ENCODE measurements at places on chromosomes 12 and 14. TPM values are rescaled to one million over a fixed set of nuclear protein-coding genes. Genes with fewer than 3 reads are reported as not detected.

- no peak overlapping the region for H3K4me3 ChIP-seq
- DNase-seq, result no peak
- H3K27me3 ChIP-seq, result no peaks in the 10 kb centered on the region
- no peaks in the 10 kb centered on the region for H3K36me3 ChIP-seq
These were observed 20.3 kb downstream of the MED13L start for GRCh38 chr12:116257215-116257614.

GRCh38 chr12:130141105-130141504 is 21.2 kb upstream of the FZD10 start:
- no peak overlapping the region for H3K4me3 ChIP-seq
- no peak for DNase-seq
- no peak overlapping the region for H3K27ac ChIP-seq
- no peaks in the 10 kb centered on the region for H3K36me3 ChIP-seq
- no peaks in the 10 kb centered on the region for H3K4me1 ChIP-seq

NOS1 gene
- under 0.01 TPM for polyA plus RNA-seq

GRCh38 chr12:120086801-120087621 is 29.5 kb downstream of the RAB35 start:
- H3K27me3 ChIP-seq, result no peaks in the 10 kb centered on the region
- peak overlapping the region; percentile 7 for H3K27ac ChIP-seq
- peak; percentile 98 for DNase-seq
- peaks cover 2% of the 10 kb centered on the region for H3K36me3 ChIP-seq
- peak overlapping the region; percentile 62 for H3K4me3 ChIP-seq

DNA sequence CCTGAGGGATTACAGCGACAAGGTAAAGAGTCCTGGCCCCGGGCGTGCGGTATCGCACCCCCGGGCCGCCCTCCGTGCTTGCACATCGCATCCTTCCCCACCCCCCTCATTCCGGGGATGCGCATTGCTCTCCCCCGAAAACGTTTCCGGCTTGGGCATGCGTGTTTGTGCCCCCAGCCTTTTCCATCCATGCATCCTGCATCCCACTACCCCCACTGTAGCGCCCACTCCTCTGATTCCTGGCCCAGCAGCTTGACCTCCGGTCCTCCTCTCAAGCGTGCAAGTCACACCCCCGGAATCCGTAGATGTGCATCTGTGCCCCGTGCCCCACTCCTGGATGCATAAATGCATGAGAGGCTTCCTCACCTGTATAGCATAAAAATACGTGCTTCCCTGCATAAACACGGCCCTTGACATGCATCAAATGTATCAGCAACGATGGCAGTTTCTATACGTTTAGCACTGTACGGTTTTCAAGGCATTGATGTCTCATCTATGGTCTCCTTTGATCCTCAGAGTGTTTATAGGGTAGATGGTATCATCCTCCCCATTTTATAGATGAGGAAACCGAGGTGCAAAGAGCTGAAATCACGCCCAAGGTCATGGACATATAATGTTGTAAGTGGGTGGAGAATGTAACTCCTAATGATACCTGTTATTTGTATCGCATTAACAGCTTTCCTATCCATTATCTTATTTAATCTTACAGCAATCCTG is 484 bp downstream of the RIC8B start:
- no peaks in the 10 kb centered on the region for H3K36me3 ChIP-seq
- H3K4me3 ChIP-seq, result peak overlapping the region; percentile 96
- no peaks in the 10 kb centered on the region for H3K4me1 ChIP-seq
- H3K27me3 ChIP-seq, result no peaks in the 10 kb centered on the region
- no peak for DNase-seq

GRCh38 chr14:33776871-33777270 is 174.0 kb downstream of the EGLN3 start:
- no peaks in the 10 kb centered on the region for H3K4me1 ChIP-seq
- no peak overlapping the region for H3K27ac ChIP-seq
- H3K36me3 ChIP-seq, result no peaks in the 10 kb centered on the region
- no peaks in the 10 kb centered on the region for H3K27me3 ChIP-seq

DNA sequence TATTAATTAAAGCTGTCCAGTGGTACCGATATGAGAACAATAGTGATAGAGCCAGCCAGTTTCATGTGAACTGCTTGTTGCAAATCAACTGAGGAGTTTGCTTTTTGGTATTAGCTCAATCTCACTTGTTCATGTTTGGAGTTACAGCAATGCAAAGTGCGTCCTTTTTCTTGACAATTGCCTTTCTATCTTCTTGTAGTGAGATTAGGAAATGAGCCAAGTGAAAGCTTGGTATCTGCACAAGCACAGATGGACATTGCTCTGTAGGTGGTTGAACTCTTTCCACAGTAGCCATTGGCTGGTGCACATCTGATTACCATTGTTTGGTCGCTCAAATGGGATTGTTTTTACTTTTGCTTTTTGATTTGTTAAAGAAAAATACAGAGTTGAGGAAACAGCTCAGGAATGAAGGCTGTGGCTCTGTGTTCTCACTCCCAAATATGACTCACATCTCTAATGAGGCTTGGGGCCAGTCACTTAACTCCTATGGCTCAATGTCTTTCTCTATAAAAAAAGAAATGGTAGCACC is 241.4 kb downstream of the BMP4 start:
- no peaks in the 10 kb centered on the region for H3K4me1 ChIP-seq
- no peaks in the 10 kb centered on the region for H3K36me3 ChIP-seq
- H3K27ac ChIP-seq, result no peak overlapping the region
- no peaks in the 10 kb centered on the region for H3K27me3 ChIP-seq
- peak overlapping the region; percentile 15 for H3K4me3 ChIP-seq

- no peak overlapping the region for H3K27ac ChIP-seq
- H3K36me3 ChIP-seq, result no peaks in the 10 kb centered on the region
- H3K4me1 ChIP-seq, result no peaks in the 10 kb centered on the region
- H3K4me3 ChIP-seq, result no peak overlapping the region
These were observed 88.9 kb downstream of the MSRB3 start for GRCh38 chr12:65367396-65367795.

CFAP251 gene
- 4.4 TPM for polyA plus RNA-seq

- H3K27me3 ChIP-seq, result no peaks in the 10 kb centered on the region
- H3K36me3 ChIP-seq, result no peaks in the 10 kb centered on the region
- no peak overlapping the region for H3K4me3 ChIP-seq
- DNase-seq, result no peak
These were observed 8.5 kb downstream of the ITGB7 start for GRCh38 chr12:53198486-53199110.

FNTB gene
- polyA plus RNA-seq, result 13.9 TPM

DNA sequence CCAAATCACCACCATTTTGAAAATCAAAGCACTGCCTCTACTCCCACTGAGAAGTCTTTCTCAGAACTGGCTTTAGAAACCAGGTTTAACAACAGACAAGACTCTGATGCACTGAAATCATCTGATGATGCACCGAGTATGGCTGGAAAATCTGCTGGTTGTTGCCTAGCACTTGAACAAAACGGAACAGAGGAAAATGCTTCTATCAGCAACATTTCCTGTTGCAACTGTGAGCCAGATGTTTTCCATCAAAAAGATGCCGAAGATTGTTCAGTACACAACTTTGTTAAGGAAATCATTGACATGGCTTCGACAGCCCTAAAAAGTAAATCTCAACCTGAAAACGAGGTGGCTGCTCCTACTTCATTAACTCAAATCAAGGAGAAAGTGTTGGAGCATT is 115.0 kb upstream of the NPAS3 start:
- H3K4me3 ChIP-seq, result no peak overlapping the region
- no peaks in the 10 kb centered on the region for H3K36me3 ChIP-seq
- no peak overlapping the region for H3K27ac ChIP-seq

DNA sequence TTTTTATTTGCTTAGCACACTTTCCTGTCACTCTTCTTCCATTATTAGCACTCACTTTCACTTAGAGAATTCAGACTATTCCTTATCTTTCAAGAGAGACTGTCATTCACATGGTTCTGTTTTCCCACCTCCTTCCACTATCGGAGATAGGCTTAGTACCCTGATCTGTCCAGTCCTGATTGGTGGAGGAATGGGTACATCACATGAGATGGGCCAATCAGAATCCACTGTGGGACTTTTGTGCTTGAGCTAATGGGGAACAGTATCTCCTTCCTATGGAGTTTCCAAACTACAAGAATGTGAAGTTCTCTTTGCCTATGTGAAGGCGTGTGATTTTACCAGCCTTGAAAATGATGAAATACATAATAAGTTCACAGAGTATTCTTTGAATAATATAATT is 4.8 kb upstream of the KITLG start:
- H3K27me3 ChIP-seq, result no peaks in the 10 kb centered on the region
- H3K4me1 ChIP-seq, result no peaks in the 10 kb centered on the region
- no peaks in the 10 kb centered on the region for H3K36me3 ChIP-seq

DNA sequence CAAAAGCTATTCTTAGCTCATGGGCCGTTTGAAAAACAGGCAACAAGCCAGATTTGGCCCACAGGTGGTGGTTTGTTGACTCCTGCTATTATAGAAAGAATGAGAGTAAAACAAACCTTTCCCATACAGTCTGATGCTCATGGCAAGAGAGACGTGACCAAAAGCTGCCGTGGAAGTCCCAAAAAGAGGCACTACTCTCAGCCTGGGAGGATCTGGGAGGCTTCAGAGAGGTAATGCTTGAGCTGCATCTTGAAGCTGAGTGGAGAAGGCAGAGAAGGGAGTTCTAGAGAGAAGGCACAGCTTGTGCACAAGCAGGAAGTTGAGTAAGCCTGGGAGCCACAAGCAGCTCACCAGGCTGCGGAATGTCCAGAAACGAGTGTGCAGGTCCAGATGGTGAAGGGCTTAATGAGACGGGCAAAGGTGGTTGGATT is 9.6 kb downstream of the PLXNC1 start:
- H3K27ac ChIP-seq, result no peak overlapping the region
- H3K4me3 ChIP-seq, result no peak overlapping the region
- no peaks in the 10 kb centered on the region for H3K4me1 ChIP-seq
- no peak for DNase-seq
- peaks cover 12% of the 10 kb centered on the region for H3K27me3 ChIP-seq
- no peaks in the 10 kb centered on the region for H3K36me3 ChIP-seq

PLEKHA5 gene
- 15.5 TPM for polyA plus RNA-seq

GRCh38 chr12:132033627-132034026 is 83.9 kb downstream of the EP400 start:
- DNase-seq, result no peak
- H3K27ac ChIP-seq, result no peak overlapping the region
- H3K36me3 ChIP-seq, result peaks cover 34% of the 10 kb centered on the region
- no peaks in the 10 kb centered on the region for H3K4me1 ChIP-seq
- H3K27me3 ChIP-seq, result no peaks in the 10 kb centered on the region
- H3K4me3 ChIP-seq, result no peak overlapping the region

- no peaks in the 10 kb centered on the region for H3K36me3 ChIP-seq
- no peaks in the 10 kb centered on the region for H3K27me3 ChIP-seq
- H3K27ac ChIP-seq, result no peak overlapping the region
- H3K4me3 ChIP-seq, result no peak overlapping the region
These were observed 35.2 kb upstream of the PCNX1 start for GRCh38 chr14:70871863-70872677.

GRCh38 chr14:75909630-75910029 is 72.2 kb downstream of the TGFB3 start:
- peaks cover 2% of the 10 kb centered on the region for H3K4me1 ChIP-seq
- no peaks in the 10 kb centered on the region for H3K36me3 ChIP-seq
- H3K27me3 ChIP-seq, result no peaks in the 10 kb centered on the region
- H3K27ac ChIP-seq, result no peak overlapping the region
- no peak for DNase-seq

PTGER2 gene
- 15.9 TPM for polyA plus RNA-seq

DNA sequence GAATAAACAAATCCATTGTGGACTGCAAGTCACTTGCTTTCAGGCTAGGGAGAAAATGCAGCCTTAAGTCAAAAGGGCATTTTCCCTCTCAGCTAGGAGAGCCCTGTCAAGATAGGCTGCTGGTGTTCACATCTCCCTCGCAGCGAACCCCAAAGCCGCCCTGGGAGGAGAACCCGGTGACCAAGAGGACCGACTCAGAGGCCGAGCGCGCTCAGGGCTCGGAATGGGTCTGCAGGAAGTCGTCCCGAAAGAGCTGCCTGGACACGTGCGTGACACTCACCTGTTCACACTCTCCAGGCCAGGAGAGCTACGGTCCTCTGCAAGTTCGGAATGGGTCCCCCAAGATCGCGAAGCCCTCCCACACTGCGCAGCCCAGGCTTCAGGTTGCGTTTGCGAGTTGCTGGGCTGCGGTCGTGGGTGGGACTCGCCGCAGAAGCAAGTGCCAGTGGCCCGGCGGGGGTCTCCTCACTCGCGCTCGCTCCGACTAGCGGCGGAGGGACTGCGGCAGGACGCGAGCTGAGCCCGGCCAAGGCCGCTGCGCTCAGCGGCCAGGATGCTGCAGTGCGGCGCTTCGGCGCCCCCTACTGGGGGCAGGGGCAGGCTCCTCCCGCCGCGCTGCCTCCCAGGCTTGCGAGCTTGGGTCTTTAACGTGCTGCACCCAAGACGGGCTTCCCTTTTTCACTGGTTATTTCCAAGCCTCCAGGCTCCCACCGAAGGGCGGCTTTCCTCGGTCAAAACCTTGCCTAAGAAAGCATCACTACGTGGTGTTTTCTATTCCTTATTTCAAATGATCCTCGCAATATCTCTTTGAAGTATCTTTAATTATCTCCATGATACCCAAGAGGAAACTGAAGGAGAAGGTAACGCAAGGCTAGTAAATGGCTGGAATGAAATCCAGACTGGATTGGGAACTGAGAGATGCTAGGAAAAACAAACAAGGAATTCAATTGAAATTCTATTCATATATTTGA is at the start of gene RERG:
TSS of gene RERG (minus strand) at position 503 of the 971 bp plus-strand sequence. CDS start 3,928 bp downstream, outside the sequence.
- H3K4me1 ChIP-seq, result peaks cover 4% of the 10 kb centered on the region
- H3K4me3 ChIP-seq, result peak within 1 kb of the TSS; percentile 57
- no peak within 1 kb of the TSS for H3K27ac ChIP-seq
- DNase-seq, result peak; percentile 65

Data from fibroblast of lung (primary cell).